CD4-positive, alpha-beta T cell treated with Interleukin-6 for 4 hours (primary cell): ENCODE measurements at places on chromosomes 3 and 15.

GRCh38 chr3:65953301-65953812 is 85.4 kb downstream of the MAGI1 start:
- no peak for DNase-seq

DNA sequence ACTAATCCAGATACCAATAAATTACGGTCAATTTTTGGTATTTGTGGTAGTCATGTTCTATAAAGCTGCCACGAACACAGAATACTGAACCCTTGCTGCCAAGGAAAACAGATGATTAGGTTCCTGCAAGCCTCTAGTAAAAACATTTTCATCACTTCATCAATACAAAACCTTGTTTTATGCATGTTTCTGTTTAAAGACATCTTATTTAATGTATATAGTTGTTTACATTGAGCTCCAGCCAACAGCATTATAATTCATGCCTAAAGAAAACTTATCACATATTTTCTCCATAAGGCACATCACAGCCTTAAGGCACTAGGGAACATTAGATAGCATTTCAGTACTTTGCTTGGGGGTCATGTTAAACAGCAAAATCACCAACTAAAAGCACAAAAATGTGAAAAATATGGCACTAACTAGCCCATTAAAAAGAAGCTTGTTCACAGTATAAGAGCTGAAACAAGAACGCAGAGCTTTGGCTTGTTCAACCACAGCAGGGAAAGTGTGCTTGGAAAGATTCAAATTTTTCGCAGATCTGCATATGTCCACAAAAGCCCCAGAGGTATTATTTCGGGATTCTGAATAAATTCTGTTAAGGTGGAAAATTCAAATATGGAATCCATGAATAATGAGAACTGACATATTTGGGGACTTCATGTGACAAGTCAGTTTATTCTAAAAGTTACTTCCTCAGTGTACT is 27.7 kb downstream of the POLQ start:
- no peak for DNase-seq

DNA sequence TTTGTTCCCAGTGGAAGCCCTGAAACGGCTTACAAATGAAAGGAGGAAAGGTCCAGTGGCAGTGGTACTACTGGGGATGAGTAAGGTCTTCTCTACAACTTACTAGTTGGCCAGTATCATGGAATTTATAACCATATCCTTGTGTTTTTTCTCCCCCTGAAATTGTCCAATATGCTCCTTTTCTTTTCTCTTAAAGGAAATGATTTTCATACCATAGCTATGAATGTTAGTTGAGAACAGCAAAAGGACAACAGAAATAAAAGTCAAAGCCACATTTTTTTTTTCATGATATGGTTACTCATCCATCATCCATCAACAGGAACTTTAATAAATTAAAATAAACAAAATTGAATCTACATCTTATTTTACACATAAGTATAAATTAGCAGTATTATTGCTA is 450.4 kb downstream of the MFSD1 start:
- DNase-seq, result no peak

DNA sequence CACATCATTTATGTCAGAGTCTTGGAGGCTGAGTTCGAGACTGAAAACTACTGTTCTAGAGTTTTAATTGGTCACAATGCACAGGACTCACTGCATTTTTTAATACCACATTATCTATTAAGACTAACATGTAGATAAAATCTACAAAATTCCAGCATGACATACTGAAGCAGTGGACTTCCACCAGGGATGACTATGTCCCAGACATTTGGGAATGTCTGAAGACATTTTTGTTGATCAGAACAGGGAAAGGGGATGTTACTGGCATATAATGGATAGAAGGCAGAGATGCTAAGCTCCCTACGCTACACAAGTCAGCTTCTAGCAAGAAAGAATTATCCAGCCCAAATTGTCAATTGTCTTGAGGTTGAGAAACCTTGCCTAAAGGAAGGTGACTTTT is 419.0 kb upstream of the TGFBR2 start:
- DNase-seq, result no peak

DNA sequence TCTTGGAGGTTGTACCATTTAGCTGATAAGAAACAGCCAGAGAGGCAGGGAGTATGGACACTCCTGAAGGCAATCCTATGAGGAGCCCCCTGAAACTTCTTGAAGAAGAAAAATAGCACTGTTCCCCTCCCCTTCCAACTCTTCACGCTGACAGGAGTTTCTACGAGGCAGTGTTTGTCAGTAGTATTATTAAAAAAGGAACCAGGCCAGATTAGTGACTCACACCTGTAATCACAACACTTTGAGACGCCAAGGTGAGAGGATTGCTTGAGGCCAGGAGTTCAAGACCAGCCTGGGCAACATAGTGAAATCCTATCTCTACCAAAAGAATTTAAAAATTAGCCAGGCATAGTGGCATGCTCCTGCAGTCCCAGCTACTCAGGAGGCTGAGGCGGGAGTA is 38.7 kb downstream of the WWTR1 start:
- DNase-seq, result no peak

DNA sequence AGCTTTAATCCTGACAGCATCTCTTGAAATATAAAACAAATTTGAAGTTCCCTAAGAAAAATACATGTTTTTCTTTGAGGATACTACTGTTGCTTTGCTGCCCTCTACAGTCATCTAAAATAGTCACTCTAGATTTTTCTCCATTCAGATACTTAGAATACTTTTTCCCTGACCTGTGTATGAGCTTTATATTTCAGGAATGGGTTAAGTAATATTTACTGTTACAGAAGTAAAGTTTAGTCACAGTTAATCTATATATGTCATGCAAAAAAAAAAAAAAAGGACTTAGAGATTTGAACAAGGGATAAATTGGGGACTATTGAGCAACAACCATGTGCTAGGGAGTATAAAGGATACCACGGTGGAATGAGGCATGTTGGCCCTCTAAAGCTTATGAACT is 8.8 kb downstream of the NECTIN3 start:
- no peak for DNase-seq

GRCh38 chr15:58559904-58560588 is 128.3 kb downstream of the LIPC start:
- DNase-seq, result no peak

GRCh38 chr15:32889214-32889613 is 171.4 kb downstream of the GREM1 start:
- no peak for DNase-seq

- DNase-seq, result no peak
Observed at GRCh38 chr15:35058534-35059054, 26.5 kb downstream of the NANOGP8 start.

DNA sequence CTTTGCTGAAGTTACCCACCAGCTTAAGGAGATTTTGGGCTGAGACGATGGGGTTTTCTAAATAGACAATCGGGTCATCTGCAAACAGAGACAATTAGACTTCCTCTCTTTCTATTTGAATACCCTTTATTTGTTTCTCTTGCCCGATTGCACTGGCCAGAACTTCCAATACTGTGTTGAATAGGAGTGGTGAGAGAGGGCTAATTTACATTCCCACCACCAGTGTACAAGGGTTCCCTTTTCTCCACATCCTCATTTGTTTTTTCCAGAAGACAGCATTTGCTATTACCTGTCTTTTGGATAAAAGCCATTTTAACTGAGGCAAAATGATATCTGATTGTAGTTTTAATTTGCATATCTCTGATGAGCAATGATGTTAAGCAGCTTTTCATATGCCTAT is 329.9 kb upstream of the TPRG1 start:
- DNase-seq, result no peak

GRCh38 chr3:27503526-27503925 is 19.3 kb upstream of the SLC4A7 start:
- DNase-seq, result no peak

GRCh38 chr3:79947469-79947868 is 179.7 kb upstream of the ROBO1 start:
- DNase-seq, result no peak

- no peak for DNase-seq
Observed at GRCh38 chr3:124455891-124456290, 274.4 kb upstream of the UMPS start.

GRCh38 chr3:138412821-138413551 is 21.4 kb upstream of the ESYT3 start:
- DNase-seq, result no peak

DNA sequence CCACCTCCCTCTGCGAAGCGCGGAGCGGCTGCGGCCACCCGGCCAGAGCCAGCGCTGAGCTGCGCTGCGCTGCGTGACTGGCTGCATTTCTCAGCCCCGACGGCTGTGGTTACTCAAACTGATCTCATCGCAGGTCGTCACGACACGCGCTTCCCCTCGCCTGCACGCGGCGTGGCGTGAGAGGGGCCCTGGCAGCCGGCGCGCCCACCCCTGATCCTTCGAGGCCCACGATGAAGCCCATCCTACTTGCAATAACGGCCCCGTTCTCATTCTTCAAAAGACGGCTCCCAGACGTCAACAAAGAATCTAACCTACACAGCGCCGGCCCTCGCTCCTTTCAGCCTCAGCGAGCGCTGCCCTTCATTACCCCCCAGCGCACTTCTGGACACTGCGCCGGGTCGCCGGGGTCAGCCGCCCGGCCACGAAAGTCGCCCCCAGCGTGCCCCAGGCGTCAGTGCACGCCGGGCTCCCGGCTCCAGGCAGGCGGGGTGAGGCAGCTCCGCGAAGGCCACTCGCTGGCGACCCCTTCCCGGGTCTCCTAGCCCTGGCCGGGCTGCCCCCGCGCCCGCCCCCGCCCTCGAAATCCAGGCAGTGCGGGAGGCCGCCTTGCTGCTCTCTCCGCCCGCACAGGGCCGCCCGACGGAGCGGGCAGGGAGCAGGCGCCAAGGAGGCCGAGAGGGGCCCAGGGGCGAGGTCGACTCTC is 9.9 kb upstream of the LEKR1 start:
- peak; percentile 71 for DNase-seq

GRCh38 chr3:152656214-152656971 is 178.5 kb upstream of the P2RY1 start:
- DNase-seq, result no peak

DNA sequence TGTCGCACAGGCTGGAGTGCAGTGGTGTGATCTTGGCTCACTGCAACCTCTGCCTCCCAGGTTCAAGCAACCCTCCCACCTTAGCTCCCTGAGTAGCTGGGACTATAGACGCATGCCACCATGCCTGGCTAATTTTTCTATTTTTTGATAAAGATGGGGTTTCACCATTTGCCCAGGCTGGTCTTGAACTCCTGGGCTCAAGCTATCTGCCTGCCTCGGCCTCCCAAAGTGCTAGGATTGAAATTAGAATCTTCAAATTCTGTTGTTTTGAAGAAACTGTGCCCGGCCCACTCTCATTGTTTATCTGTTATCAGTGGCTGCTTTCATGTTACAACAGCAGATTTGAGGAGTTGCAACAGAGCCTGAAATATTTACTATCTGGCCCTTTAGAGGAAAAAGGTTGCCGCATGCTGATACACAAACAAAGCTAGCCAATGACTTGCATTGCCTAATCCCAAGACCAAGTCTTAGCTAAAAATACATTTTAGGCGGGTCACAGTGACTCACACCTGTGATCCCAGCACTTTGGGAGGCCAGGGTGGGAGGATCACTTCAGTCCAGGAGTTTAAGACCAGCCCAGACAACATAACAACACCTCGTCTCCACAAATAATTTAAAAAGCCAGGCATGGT is 43.2 kb upstream of the PPP4R2 start:
- DNase-seq, result no peak

DNA sequence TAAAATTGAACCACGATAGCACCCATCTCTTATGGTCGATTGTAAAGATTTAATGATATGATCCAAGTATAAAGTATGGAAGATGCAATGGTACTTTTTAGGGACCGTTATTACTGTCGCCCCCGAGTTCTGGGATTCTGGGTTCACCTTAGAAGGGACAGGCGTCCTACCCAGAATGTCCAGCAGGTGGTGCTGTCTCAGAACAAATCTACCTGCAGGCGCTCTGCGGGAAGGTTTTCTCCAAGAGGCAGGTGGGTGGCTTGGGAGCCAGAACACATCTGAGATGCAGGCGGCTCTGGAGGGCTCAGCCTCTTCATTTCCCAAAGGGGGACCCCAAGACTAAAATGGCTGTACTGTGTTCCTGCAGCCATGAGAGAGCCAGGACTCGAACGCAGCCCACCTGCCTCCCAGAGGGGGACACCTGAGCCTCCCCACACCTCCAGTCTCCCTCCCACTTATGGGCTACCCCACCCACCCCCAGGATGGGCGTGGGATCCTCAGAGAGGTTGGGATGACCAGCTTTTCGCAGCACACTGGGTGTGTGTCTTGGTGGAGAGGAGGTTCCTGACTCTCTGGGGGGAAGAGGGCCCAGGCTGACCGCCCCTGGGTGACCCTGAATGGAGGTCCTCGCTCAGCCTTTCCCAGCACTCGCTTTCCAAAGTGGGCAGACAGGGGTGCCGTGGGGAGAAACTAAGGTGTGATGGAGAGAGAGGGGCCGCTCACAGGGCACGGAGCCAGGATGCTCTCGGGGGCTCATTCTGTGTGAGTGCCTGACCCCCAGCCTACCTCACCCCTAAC is 28.1 kb upstream of the CORO2B start:
- peak; percentile 76 for DNase-seq

- DNase-seq, result no peak
Observed at GRCh38 chr3:118977671-118978392, 56.8 kb downstream of the IGSF11 start.

DNA sequence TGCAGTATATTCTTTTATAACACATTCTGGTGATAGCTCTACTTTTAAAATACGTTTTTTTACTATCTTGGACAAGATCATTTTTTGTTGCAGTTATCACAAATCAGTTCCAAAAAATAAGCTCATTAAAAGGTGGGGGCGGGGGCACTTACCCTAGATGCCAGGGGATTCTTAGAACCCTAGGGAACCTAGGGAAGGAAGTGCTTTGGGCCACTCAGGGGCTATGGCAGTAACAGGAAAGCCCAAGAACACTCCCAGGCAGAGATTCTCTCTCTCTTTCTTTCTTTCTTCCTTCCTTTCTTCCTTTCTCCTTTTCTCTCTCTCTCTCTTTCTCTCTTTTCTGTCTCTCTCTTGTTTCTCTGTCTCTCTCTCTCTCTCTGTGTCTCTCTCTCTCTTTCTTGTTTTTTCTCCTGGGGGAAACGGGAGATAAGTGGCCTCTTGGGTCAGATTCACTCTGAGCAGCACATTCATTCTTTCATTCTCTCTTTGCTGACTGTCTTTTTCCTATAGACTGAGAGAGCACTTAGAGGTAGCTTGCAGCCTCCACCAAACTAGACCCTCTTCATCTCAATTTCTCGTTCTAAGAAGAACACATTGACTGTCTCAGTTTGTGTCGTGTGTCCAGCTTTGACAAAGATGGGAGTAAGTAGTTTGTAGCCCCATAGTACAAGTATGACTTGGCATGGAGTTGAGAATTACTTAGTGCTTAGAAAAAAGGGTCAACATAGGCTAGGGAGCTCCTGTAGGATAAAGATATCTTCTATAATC is 16.6 kb downstream of the SCAANT1 start:
- DNase-seq, result no peak
